ENCODE measurements at places on chromosomes 2 and 18. TPM values are rescaled to one million over a fixed set of nuclear protein-coding genes. Genes with fewer than 3 reads are reported as not detected.

DNA sequence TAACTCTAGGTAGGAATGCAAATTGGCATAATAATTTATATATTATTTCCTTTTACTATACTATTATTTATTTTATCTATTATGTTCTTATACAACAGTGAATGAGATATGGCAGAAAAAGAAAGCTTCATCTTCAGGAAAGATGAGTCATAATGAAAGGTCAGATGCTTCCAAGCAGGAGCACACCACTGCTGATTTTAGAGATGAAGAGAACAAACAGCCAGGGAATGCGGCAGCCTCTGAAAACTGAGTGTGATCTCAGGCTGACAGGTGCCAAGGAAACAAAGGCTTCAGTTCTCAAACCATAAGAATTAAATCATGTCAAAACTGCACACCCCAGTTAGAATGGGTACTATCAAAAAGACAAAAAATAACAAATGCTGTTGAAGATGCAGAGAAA, 149.0 kb downstream of the CCDC178 start:
- no peaks in the 10 kb centered on the region for H3K36me3 ChIP-seq
- H3K4me3 ChIP-seq, result no peak overlapping the region
- H3K4me1 ChIP-seq, result no peaks in the 10 kb centered on the region
- DNase-seq, result no peak
- no peak overlapping the region for H3K27ac ChIP-seq

- H3K4me1 ChIP-seq, result no peaks in the 10 kb centered on the region
- no peaks in the 10 kb centered on the region for H3K36me3 ChIP-seq
- H3K27ac ChIP-seq, result no peak overlapping the region
- no peak overlapping the region for H3K4me3 ChIP-seq
- no peaks in the 10 kb centered on the region for H3K27me3 ChIP-seq
Measured at GRCh38 chr2:226581661-226582060, 218.0 kb downstream of the IRS1 start.

DNA sequence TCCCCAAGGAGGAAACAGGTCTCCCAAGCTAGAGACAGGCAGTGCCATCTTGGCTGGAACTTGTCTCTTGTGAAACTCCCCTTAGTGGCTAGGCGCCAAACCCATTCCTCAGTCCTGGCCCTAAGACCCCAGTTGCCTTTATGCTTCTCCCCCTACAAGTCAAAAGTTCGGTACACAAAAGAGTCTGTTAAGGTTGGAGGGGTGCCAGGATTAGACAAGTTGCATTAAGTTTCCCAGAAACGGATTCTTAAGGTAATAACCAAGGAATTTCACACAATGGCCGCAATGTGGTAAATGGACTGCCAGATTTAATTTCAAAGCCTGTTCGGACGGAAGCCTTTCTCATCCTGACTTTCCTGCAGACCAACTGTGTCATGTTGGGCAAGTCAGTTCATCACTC, 80.7 kb downstream of the CCBE1 start:
- no peaks in the 10 kb centered on the region for H3K4me1 ChIP-seq
- H3K27ac ChIP-seq, result no peak overlapping the region
- no peaks in the 10 kb centered on the region for H3K36me3 ChIP-seq

GRCh38 chr2:237581751-237582746, 8.5 kb downstream of the RAB17 start:
- peak; percentile 71 for DNase-seq
- H3K36me3 ChIP-seq, result no peaks in the 10 kb centered on the region
- no peak overlapping the region for H3K27ac ChIP-seq

- H3K27me3 ChIP-seq, result no peaks in the 10 kb centered on the region
- no peak for DNase-seq
- H3K36me3 ChIP-seq, result no peaks in the 10 kb centered on the region
- no peak overlapping the region for H3K27ac ChIP-seq
- H3K4me3 ChIP-seq, result no peak overlapping the region
- H3K4me1 ChIP-seq, result no peaks in the 10 kb centered on the region
Measured at GRCh38 chr2:1798115-1798784, 53.9 kb upstream of the PXDN start.

GRCh38 chr2:23566241-23567142, 181.5 kb downstream of the KLHL29 start:
- H3K4me3 ChIP-seq, result no peak overlapping the region
- no peaks in the 10 kb centered on the region for H3K36me3 ChIP-seq
- H3K27me3 ChIP-seq, result no peaks in the 10 kb centered on the region
- H3K27ac ChIP-seq, result no peak overlapping the region
- peak; percentile 46 for DNase-seq

GRCh38 chr2:215870088-215870490, 143.3 kb downstream of the MREG start:
- H3K36me3 ChIP-seq, result no peaks in the 10 kb centered on the region
- H3K27ac ChIP-seq, result no peak overlapping the region
- H3K27me3 ChIP-seq, result no peaks in the 10 kb centered on the region

ZNF513 gene
- 28.1 TPM for total RNA-seq

AGXT gene
- not detected for total RNA-seq
